ENCODE measurements at places on chromosomes 3 and 15.

GRCh38 chr3:154224366-154224765 is 99.9 kb downstream of the DHX36 start:
- no peak for DNase-seq

- no peak for DNase-seq
Measured at GRCh38 chr3:66957367-66957766, 40.7 kb upstream of the KBTBD8 start.

- DNase-seq: no peak
Measured at GRCh38 chr3:45056608-45057301, 30.7 kb downstream of the CLEC3B start.

- no peak for DNase-seq
Measured at GRCh38 chr15:61088675-61089074, 140.4 kb downstream of the RORA start.

DNA sequence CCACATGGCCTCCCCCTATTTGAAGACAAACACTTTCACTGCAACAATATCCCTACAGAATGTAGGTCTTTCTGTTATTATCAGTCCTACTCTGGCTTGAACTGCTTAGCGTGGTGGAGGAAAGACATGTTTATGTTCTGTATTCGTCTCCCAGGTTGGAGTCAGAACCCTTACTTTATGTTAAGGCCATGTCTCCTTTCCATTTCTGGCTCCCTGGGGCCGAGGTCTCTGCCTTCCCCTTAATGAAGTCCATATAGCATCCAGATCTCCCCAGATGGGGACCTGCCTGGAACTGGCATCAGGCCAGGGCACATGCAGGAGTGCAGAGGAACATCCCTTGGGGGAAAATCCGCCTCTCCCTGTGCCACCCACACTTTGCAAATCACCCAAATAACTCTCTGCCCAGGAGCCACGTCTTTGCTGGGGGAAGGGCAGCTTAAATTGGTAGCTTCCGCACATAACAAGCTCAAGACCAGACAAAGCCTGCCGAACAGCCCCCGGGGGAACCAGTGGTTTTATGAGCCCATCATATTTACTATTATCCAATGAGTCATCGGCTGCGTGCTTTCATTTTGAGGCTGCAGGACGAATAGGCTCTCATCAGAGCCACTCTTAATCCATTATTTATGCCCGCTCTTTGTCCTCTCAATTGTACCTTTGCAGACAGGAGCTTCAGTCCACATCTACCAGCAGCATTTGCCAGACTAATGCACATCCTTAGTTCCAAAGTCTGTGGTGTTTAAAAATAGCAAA is 237.0 kb downstream of the UACA start:
- DNase-seq: no peak

GRCh38 chr3:177471733-177472480 is 274.6 kb upstream of the TBL1XR1 start:
- no peak for DNase-seq

DNA sequence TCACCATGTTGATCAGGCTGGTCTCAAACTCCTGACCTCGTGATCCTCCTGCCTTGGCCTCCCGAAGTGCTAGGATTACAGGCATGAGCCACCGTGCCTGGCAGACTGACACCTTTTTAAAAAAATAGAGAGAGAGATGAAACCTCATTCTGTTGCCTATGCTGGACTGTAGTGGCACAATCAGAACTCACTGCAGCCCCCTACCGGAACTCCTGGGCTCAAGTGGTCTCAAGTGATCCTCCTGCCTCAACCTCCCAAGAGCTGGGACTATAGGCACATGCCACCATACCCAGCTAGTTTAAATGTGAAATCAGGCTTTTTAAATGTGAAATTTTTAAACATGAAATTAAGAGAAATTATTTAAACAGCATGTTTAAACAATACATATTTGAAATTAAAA is 265.2 kb upstream of the UBE2E1 start:
- DNase-seq: no peak

GRCh38 chr3:102444101-102444500 is 9.3 kb downstream of the ZPLD1 start:
- no peak for DNase-seq

Measured in activated T-cell treated with anti-CD3 and anti-CD28 coated beads for 4 hours (primary cell).